ENCODE measurements at places on chromosomes 1 and 21. TPM values are rescaled to one million over a fixed set of nuclear protein-coding genes. Genes with fewer than 3 reads are reported as not detected.

DNA sequence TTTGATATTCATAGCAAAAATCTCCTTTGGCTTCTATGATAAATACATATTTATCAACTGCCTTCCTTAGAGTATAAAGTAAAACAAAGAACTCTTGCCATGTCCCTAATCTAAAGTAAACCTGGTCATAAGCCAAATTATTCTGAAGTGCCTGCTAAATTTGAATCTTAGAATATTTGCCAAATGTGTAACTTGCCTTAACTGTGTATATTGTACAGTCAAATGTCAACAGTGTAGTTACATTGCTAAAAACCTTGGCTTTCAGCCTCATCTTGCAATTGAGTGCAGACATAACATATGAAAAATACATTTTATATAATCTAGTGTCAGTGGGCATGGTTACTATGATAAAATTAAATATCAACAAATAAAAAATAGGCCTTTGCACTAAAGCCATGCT lies 583.4 kb upstream of the ADAMTS5 start:
- no peak for DNase-seq

The DMBX1 gene
- total RNA-seq: not detected

The LCE1B gene
- total RNA-seq: not detected

DNA sequence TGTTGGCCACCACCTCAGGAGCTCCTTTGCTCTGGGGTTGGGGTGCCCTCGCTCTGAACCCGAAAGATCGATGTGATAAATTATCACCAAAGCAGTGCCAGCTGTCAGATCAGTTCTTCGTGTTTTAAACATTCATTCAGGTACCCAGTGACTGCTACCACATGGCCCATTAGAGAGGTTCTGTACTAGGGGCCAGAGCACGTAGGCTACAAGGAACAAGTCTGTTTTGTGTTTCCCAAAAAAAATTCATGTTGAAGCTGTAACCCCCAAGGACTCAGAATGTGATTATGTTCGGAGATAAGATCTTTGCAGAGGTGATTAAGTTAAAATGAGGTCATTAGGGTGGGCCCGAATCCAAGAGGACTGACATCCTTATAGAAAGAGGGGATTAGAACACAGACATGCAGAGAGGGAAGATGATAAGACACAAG lies 526.9 kb downstream of the NPHP4 start:
- DNase-seq: no peak

The B4GALT2 gene
- 26.6 TPM for total RNA-seq

DNA sequence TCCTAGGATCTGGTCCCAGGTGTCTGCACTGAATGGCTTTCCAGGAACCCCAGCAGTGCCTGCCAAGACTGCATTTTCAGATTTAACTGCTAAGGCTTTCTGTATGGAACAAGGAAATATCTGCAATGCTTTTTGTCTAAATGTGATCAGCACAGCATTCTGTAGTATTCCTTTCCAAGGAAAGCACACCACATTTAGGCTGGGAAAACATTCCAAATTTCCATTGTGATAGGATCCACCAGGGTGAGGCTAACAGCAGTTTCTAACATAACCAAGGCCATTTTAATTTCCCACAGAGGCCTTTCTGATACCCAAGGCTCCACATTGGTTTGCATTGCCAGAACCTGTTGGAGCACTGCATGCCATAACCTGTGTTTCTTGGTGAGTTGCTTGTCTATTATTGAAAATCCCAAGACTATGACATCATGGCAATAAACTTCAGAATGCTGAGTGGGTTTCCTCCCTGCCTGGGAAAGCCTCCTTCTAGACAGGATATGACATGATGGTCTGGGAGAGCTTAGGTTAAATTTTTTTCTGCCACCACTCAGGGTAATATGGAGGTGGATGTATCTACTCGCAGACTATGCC lies 23.3 kb upstream of the PTGFRN start:
- DNase-seq: no peak

GRCh38 chr1:47818682-47819573 lies 178.3 kb downstream of the TRABD2B start:
- no peak for DNase-seq

DNA sequence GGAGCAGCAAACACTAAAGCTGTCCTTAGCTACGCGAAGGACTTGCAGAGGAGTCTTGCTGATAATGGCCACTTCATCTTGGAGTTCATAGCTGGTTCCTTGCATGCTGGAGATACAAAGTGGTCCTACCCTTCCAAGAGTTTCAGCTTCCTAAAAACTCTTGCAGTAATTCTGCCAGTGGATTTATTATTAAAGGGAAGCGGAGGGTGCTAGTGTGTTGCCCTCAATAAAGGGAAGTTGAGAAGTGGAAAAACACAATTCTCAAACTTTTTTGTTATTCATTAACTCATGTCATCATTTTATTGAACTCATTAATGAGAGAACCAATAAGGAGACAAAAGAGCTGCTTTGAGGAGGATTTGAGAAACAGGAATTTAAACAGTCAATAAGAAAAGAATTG lies 6.5 kb upstream of the HAPLN2 start:
- DNase-seq: no peak

- DNase-seq: no peak
Observed at GRCh38 chr1:246032031-246032551, 475.0 kb downstream of the SMYD3 start.

DNA sequence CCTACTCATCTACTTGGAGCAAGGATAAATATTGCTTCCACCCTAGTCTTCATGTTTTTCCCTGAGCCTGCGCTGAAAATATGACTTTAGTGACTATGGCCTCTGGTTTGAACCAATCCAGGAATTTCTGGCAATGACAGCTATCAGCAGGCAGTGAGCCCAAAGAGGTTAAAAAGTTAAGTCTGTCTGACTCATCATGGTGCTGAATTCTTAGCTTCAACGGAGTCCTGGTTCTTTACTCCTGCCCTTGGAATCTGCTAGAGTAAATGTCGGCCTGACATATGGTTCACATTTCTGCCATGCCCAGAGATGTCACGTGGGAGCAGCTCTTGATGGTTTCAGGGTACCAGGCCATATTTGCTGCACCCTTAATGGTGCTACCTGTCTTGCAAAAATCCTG lies 351.6 kb upstream of the PLXNA2 start:
- no peak for DNase-seq

The SPATA17 gene
- 0.45 TPM for total RNA-seq

The RC3H1 gene
- total RNA-seq: 37.5 TPM

- no peak for DNase-seq
Observed at GRCh38 chr1:25065795-25066238, 135.7 kb upstream of the RUNX3 start.

DNA sequence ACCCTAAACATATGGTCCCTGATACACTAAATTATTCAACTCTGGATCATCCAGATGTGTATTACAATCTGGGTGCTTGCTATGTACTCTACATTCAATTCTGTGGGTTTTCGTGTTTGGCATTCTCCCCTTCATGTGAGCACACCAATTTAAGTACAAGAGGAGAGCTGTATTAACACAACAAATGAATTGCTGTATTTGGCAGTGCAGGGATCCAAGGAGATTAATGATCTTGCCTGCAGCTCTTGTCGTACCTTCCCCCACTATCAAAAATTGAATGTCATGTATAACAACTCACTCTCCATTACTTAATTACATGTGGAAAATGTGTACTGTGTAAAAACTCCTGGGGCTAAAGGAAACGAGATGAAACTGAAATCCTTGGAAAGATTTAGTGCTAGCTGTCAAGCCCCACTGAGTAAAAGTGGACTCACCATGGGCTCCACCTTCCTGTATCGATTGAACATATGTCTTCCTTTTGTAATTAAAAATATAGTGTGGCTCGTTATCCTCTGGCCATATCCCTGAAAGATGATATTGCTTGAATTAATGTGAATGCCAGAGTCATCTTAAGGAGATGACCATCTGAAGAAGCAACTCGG lies 172.2 kb upstream of the L1TD1 start:
- DNase-seq: no peak

- no peak for DNase-seq
Observed at GRCh38 chr1:240616018-240616417, 4.1 kb upstream of the GREM2 start.

DNA sequence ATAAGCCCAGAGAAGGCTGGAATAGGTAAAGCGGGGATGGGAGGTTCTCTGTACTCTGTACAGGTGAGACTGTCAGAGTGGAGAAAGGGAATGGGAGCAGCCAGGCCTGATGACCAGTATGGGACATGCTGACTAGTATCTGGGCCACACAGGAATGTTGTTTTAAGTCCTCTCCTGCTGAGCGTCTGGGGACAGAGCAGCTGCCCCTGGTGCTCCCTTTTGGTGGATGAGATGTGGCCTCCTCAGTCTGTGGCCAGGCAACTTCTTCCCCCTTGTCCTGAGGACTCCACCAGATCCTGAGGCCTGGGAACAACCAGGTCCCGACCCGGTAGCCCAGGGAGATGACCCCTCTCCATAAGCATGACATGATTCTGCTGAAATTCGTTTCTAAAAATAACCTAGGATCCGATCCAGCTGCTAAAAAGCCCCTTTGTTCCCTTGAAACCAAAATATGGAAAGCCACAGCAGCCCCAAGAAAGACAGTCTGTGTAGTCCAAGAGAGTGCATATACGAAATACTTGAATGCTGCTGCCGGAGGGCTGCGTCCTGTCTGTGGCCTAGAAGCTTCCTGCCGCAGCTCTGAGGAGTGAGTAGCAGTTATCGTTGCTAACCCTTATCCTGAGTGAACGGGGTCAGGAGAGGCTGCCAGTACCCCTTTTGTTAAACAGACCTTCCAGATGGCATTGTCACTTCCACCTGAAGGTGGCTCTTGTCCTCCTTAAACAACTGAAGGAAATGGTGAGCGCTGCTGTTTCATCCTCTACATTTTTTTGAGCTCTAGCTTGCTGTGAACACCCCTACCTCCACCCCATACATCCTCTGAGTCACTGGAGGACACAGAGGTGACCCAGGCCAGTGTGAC lies 47.1 kb downstream of the ATP2B4 start:
- DNase-seq: peak; percentile 32

The OR2L8 gene
- not detected for total RNA-seq

GRCh38 chr1:94530373-94530878 lies 11.1 kb downstream of the F3 start:
- DNase-seq: no peak

DNA sequence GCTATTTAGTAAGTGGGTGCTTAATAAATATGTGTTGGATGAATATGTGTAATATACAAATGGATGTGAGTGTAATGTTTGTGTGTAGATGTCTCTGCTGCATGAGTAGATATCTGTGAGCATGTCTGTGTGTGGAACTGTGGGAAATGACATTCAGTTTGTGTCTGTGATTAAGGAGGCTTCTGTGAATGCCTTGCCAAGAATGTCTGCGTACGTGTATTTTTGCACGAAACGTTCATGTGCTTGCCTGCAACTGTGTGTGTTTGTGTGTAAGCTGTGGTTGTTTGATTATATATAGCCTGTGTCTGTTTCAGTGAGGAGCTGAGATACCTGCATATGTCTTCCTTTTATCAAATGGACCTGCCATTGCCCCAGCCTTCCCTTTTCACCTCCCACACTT lies 13.8 kb downstream of the DMBX1 start:
- DNase-seq: no peak

- DNase-seq: no peak
Observed at GRCh38 chr21:31991356-31992331, 118.8 kb downstream of the HUNK start.

GRCh38 chr1:116374353-116375147 lies 1.5 kb downstream of the ATP1A1 start:
- peak; percentile 65 for DNase-seq

The UBE4B gene
- 34.6 TPM for total RNA-seq

DNA sequence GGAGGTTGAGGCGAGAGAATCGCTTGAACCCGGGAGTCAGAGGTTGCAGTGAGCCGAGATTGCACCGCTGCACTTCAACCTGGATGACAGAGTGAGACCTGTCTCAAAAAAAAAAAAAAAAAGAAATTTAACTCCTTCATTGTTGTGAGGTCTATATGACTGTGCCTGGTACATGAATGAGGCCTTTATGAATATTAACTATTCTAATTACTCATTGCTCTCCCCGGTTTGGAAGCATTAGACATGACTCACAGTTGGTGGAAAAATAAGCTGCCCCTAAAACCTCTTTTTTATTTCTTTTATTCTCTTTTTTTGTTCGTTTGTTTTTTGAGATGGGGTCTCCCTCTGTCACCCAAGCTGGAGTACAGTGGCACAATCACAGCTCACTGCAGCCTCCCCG lies 3.3 kb downstream of the NPPB start:
- DNase-seq: no peak

GRCh38 chr21:21682172-21682571 lies 684.0 kb downstream of the NCAM2 start:
- no peak for DNase-seq

DNA sequence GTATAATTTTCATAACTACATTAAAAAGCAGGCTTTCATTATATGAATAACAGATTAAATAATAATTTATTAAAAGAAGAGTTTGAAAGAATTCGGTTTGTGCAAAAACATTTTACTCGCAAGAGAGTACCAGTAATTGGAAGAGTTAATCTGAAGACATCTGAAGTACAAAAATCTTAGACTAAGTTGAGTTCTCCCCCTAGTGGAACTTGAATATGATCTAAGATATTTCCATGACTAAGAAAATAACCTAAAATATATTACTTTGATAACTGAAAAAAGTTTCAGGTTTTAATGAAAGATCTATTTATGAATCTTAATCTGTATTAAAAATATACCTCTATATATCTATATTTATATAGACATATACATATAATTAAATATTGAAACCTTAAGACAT lies 112.5 kb upstream of the GFI1 start:
- DNase-seq: no peak

DNA sequence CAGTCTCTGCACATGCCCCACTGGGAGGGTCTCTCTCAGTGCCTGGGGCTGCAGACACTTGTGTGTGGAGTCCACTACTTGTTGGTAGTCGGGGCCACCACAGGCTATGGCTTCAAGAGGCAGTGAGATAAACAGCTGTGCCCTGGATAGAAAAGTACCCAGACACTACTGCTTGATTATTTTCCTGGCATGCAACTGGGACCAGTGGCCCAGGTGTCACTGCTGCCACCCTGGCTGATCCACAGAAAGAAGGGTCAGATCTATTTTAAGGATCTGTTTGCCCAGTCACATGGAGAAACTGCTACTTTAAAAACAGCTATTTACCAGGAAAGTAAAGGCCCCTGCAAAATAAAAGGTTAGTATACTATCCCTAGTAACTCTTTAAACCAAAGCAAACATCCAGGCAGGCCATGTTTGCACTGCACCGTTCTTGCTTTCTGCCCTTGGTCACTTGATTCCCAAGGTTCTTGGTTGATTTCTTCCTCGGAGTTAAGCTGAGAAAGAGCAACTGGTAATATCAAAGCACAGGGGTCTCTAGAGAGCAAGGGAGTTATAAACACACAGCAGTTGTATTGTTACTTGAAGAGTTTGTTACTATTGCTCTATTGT lies 99.9 kb downstream of the GLUL start:
- no peak for DNase-seq

The RIPK4 gene
- total RNA-seq: 10.5 TPM

The ARMH1 gene
- total RNA-seq: 1.3 TPM

The CD1D gene
- 7.9 TPM for total RNA-seq

The KRTAP19-1 gene
- not detected for total RNA-seq

DNA sequence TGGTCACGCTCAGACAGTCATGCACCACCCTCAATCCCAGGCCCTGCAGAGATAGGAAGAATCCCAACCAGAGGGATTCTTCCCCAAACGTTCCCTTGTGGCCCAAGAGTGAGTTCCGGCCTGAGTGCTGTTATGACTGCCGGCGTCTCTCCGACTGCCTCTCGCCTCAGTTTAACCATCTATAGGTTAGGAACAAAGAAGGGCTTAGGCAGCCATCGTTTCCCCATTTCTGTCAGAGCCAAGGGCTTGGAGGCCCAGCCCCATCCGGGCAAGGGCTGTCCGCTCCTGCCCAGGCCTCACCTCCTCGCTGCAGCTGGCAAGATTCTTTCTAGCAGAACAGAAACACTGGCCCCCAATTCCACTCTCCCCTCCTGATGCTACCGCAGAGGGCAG lies 58.7 kb downstream of the STUM start:
- DNase-seq: no peak

The FAM72C gene
- total RNA-seq: 2.8 TPM

The CFHR4 gene
- total RNA-seq: not detected

- DNase-seq: no peak
Observed at GRCh38 chr1:176717066-176717750, 254.2 kb downstream of the PAPPA2 start.
